ENCODE measurements at places on chromosomes 6 and 20.

DNA sequence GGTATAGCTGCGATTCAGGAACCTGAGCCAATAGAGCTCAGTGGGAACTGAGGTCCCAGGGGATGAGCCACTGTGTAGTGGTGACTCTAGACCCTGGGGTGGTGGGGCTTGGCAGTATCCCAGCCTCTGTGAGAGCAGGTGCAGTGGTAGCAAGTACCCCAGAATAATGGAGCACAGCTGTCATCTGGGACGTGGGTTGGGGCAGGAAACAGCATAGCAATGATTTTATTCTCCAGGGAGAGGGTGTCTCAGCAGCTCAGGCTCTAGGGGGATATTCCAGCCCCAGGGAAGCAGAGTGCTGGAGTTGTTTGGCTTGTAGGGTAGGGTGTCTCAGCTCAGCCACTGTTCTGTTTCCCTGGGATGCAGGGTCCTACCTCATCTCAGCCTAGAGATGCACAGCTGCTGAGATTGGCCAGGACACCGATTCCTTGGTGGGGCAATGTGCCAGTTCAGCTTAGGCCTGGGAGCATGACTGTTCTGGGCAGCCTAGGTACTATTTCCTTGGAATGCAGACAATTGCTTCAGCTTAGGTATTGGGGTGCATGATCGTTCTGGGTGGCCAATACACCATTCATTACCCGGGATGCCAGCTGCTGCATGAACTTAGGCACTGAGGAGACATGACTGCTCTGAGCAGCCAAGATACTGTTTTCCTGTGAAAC is 34.0 kb upstream of the NUP153 start:
- no peak for DNase-seq

DNA sequence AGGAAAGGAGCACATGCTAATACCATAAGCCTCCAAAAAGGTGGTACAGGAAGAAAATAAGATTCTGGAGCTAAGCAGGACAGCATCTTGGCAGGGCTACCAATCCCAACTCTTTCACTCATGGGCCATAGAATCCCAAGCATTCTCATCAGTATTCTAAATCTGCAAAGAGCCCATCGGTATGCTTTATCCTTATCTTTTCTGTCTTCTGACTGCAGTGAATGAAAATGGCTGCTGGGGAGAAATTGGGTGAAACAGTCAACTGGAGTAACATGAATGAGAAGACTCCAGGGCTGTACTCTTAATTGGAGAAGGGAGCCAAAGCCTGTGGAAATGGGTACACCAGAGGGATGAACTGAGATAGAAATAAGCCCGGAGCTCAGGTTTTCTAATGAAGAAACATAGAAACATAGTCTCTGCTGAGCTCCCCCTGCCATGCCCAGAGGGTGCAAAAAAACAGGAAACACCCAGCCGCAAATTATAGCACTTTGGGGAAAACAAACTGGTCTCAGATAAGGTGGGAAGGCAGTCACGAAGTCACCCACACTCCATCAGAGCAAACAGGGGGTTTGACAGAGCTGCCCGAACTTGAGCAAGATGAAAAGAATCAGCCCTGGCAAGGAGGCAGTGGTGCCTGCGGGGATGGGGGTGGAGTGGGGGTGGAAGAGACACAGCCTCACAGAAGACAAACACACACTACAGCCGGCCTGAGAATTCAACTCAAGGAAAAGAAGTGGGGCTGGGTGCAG is 35.4 kb upstream of the E2F3 start:
- DNase-seq, result no peak

- DNase-seq, result no peak
Observed at GRCh38 chr6:33019372-33019771, 10.0 kb upstream of the HLA-DOA start.

- no peak for DNase-seq
Observed at GRCh38 chr20:6122111-6122872, 538 bp downstream of the FERMT1 start.

GRCh38 chr20:19528286-19529030 is 229.6 kb upstream of the RIN2 start:
- DNase-seq, result no peak

DNA sequence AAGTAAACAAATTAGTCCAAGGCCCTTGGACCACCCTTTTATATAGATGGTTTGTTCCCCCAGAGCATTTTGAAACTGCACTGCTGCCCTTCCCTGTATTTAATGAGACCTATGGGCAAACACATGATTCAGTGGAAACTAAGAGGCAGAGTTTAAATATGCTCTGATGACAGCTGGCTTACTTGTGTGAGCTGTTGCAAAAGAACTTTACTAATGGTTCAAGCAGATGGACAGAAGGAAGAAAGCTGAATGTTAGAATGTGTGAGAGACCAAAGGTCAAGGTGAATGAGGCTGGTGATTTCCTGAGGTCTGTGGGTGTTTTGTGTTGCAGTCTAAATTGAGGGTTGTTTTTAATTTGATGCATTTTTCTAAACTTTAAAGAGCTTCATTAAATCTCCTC is 123.0 kb upstream of the CEP162 start:
- DNase-seq, result no peak
